ENCODE measurements at places on chromosomes 4 and X.

DNA sequence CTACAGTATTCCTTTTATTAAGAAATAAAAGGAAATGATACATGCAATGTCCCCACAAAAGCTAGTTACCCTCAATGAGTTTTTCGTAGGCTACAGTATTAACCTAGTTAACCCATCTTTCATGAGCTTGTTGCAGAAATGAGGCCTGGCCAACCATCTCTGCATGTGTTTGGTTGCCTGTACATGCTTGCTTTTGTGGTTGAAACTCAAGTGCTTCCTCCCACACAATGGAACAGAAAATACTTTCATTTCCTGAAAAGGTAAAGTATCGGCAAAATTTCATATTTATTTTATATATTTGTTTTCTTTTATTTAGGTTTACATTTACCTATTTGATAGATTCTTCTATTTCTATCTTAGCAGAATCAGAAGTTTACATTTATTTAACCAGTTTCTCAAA lies 214.6 kb upstream of the FAM241A start:
- no peaks in the 10 kb centered on the region for H3K36me3 ChIP-seq
- no peak overlapping the region for H3K27ac ChIP-seq
- no peaks in the 10 kb centered on the region for H3K4me1 ChIP-seq
- no peaks in the 10 kb centered on the region for H3K27me3 ChIP-seq
- H3K4me3 ChIP-seq: no peak overlapping the region

DNA sequence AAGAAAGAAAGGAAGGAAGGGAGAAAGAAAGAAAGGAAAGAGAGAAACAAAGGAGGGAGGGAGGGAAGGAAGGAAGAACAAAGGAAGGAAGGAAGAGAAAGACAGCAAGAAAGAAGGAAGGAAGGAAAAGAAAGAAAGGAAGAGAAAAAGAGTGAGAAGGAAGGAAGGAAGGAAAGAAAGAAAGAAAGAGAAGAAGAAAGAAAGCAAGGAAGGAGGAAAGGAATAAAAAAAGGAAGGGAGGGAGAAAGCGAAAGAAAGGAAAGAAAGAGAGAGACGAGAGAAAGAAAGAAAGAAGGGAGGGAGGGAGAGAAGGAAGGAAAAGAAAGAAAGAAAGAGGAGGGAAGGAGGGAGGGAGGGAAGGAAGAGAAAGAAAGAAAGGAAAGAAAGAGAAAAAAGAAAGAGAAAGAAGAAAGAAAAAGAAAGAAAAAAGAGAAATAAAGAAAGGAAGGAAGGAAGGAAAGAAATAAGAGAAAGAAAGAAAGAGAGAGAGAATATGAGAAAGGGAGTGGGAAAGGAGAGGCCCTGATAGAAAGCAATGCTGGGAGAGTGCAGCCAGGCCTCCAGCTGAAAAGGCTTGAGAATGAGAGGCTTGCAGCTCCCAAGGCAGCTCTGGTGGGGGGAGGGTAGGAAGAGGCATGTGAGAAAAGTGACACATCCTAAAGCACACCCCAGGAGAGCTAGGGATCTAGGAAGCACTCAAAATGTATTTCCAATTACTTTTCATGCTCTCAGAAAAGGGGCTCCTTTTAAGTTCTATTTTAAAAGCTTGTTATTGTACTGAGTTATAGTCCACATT lies 134.0 kb upstream of the ZIC3 start:
- H3K27me3 ChIP-seq: peaks cover 44% of the 10 kb centered on the region
- no peak overlapping the region for H3K4me3 ChIP-seq
- H3K4me1 ChIP-seq: peaks cover 28% of the 10 kb centered on the region
- no peak overlapping the region for H3K27ac ChIP-seq
- H3K36me3 ChIP-seq: no peaks in the 10 kb centered on the region

DNA sequence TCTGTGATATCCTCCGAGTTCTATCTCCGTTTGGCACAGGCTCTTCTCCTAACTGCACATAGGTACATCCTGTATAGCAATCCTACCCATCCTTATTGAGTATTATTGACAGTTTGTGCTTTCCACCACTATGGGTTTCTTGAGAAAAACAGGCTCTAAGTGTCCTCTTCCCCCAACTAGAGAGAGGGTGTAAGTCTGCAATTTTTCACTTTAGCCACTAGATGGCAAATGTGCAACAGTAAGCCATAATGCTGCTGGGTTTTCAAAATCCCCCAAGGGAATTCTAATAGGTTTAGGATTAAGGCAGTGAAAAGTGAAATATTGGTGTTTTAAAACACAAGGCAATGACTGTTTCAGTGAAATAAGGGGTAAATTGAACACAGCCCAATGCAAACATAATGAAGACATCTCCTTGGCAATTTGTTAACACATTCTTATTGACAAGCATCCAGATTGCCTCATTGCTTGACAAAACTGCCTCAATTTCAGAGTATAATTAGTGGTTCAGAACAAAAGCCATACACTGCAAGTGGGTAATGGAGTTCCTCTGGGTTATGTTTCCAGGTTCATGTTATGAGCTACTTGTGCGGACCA lies 239.0 kb upstream of the HTR2C start:
- H3K4me3 ChIP-seq: no peak overlapping the region
- H3K27ac ChIP-seq: no peak overlapping the region
- no peak for DNase-seq
- no peaks in the 10 kb centered on the region for H3K27me3 ChIP-seq
- no peaks in the 10 kb centered on the region for H3K4me1 ChIP-seq

GRCh38 chr4:89363786-89364185 lies 56.2 kb upstream of the GPRIN3 start:
- no peaks in the 10 kb centered on the region for H3K36me3 ChIP-seq
- no peaks in the 10 kb centered on the region for H3K27me3 ChIP-seq
- H3K27ac ChIP-seq: no peak overlapping the region

DNA sequence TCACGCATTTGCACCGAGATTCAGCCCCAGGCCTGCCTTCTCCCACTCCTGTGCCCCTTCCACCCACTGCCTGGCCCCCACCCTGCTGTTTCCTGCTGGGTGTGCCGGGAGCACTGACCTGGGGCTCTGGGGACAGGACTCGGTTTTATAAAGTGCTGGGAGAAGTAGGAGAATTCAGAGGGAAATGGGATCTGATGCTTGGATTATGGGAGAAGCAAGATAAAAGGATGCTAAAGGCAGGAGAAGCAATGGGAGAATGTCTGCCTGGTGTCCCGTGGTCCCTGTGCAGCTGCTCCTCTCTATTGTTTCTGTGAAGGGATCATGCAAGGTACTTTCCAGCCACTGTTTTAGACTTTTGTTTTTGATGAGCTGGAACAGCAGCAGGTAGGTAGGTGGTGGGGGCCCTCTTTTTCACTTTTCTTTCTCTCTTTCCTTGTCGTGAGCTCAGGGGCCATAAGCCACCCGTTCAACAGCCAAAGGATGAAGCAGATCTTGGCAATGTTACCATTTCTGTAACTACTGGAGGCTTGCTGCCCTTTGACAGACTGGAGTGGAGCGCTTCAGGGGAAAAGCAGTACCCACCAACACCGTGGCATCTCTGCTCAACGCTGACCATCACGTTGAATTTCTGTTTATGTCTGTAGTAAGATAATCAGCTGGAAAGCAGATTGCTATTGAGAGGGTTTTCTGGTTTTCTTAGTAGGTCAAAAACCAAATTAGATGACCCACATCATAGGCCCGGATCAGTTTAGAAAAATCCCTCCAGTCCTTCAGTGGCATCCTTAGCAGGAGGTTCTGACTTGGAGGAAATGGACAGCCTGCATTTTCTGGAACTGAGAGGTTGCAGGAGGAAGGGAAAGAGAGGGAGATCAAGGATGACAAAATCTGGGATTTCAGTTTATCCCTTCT lies 63.8 kb upstream of the ENPP6 start:
- H3K27me3 ChIP-seq: no peaks in the 10 kb centered on the region
- no peak for DNase-seq
- H3K36me3 ChIP-seq: no peaks in the 10 kb centered on the region

DNA sequence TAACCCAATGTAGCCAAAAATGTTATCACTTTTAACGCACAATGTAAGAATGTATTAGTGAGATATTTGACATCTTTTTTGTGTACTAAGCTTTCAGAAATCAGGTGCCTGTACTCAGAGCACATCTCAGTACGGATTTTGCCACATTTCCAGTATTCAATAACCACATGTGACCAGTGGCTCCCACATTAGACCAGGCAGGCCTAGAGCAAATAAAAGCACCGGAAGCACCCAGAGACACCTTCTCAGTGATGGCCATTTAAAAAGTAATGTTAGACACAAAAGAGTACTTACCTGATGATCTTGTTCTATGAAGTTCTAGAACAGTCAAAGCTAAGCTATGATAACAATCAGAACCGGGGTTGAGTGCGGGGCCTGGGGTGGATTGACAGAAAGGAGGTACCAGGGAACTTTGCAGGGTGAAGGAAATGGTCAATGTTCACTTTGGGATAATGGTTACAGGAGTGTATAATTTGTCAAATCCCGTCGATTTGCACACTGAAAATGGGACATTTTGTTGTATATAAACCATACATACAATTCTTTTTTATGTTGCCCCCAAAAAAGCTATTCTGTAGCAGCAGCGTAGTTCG lies 1.2 kb downstream of the CTPS2 start:
- H3K27me3 ChIP-seq: peaks cover 24% of the 10 kb centered on the region
- peak overlapping the region; percentile 75 for H3K4me3 ChIP-seq
- H3K4me1 ChIP-seq: no peaks in the 10 kb centered on the region
- DNase-seq: peak; percentile 23

GRCh38 chr4:100898844-100899243 lies 381.0 kb upstream of the EMCN start:
- no peaks in the 10 kb centered on the region for H3K27me3 ChIP-seq
- no peaks in the 10 kb centered on the region for H3K36me3 ChIP-seq
- H3K27ac ChIP-seq: no peak overlapping the region
- H3K4me3 ChIP-seq: no peak overlapping the region
- DNase-seq: no peak
- no peaks in the 10 kb centered on the region for H3K4me1 ChIP-seq

GRCh38 chr4:169024762-169025161 lies 14.7 kb upstream of the CBR4 start:
- no peaks in the 10 kb centered on the region for H3K36me3 ChIP-seq
- no peak overlapping the region for H3K4me3 ChIP-seq
- no peak overlapping the region for H3K27ac ChIP-seq
- DNase-seq: no peak
- H3K4me1 ChIP-seq: no peaks in the 10 kb centered on the region
- H3K27me3 ChIP-seq: no peaks in the 10 kb centered on the region

DNA sequence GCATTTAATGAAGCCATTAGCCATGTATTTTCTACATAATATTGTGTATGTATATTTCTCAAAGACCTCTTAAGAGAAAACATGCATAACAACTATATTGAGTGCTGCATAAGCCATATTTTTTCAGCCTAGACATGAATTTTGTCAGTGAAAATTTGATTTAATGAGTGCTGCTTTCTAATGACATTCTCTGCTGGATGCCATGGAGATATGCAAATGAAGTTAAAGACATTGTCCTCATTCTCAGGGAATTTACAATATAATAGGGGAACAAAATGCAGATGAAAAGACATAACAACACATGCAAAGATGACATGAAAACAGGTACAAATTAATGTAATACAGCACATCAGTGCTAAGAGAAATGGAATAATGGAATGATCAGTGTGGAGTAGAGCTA lies 118.7 kb downstream of the ATOH1 start:
- no peaks in the 10 kb centered on the region for H3K4me1 ChIP-seq
- H3K36me3 ChIP-seq: no peaks in the 10 kb centered on the region
- DNase-seq: no peak
- no peak overlapping the region for H3K27ac ChIP-seq
- H3K4me3 ChIP-seq: no peak overlapping the region

GRCh38 chr4:149961876-149962597 lies 116.2 kb upstream of the DCLK2 start:
- H3K4me3 ChIP-seq: no peak overlapping the region
- H3K36me3 ChIP-seq: no peaks in the 10 kb centered on the region
- H3K27me3 ChIP-seq: no peaks in the 10 kb centered on the region
- no peaks in the 10 kb centered on the region for H3K4me1 ChIP-seq
- H3K27ac ChIP-seq: no peak overlapping the region

DNA sequence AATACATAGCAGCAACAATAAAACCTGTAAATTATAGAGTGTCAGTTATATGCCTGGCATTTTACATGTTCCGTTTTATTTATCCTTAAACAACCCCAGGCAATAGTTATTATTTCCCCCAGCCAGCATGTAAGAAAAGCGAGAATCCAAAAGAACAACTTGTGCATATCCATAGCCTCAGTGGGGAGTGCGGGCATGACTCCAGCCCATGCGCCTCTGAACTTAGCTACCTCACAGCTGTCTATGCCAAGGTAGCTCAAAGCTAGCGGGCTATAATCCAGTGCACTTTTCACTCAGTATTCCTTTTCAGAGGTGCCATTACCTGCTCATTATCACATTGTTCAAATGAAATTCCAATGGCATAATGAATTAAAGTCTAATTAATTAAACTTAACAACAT lies 257.3 kb upstream of the EDNRA start:
- H3K27me3 ChIP-seq: no peaks in the 10 kb centered on the region
- H3K4me1 ChIP-seq: no peaks in the 10 kb centered on the region
- H3K27ac ChIP-seq: no peak overlapping the region
- no peak for DNase-seq

DNA sequence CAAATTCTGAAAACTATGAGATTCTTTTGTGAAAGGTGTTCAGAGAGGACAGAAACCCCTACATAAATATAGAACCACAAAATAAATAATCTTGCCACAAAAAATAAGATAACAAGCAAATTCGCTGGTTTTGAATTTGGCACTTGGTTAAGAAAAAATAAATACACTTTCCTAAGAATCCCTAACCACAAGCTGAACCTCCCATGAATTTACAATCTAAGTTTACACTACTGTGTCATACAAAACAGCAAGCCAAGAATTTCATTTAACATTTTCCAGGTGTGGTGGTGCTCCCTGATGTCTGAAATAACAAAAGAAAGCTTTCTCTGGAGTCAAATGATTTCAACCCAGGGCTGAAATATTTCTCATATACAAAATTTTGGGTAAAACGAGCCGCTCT lies 121.0 kb downstream of the KCNIP4 start:
- no peak overlapping the region for H3K4me3 ChIP-seq
- H3K4me1 ChIP-seq: no peaks in the 10 kb centered on the region
- H3K27ac ChIP-seq: no peak overlapping the region
- H3K36me3 ChIP-seq: no peaks in the 10 kb centered on the region
- no peaks in the 10 kb centered on the region for H3K27me3 ChIP-seq

DNA sequence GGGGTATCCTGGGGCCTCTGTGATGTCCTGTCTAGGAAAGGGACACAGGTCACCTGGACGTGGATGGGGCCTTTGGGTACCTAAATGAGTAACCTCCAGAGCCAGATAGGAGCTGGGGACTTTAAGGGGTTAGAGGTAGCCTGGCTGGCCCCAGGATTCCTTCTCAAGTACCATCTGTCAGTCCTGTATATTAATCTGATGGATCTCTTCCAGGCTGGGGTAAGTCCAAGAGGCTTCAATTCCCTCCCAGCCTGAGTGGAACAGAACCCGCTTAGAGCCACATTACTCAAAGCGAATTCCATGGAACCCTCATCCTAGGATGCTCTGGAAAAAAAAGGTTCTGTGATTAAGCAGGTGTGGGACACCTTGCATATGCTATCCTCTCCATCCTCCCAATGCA lies 24.8 kb upstream of the MAP3K15 start:
- no peak overlapping the region for H3K4me3 ChIP-seq
- peaks cover 10% of the 10 kb centered on the region for H3K36me3 ChIP-seq
- no peaks in the 10 kb centered on the region for H3K27me3 ChIP-seq
- no peak overlapping the region for H3K27ac ChIP-seq

- no peak overlapping the region for H3K4me3 ChIP-seq
- no peaks in the 10 kb centered on the region for H3K4me1 ChIP-seq
- no peaks in the 10 kb centered on the region for H3K27me3 ChIP-seq
Observed at GRCh38 chrX:88437563-88437962, 309.5 kb upstream of the CPXCR1 start.

- H3K36me3 ChIP-seq: no peaks in the 10 kb centered on the region
- no peaks in the 10 kb centered on the region for H3K4me1 ChIP-seq
- no peak overlapping the region for H3K27ac ChIP-seq
- H3K4me3 ChIP-seq: no peak overlapping the region
- DNase-seq: no peak
Observed at GRCh38 chrX:79719568-79720231, 294.9 kb upstream of the TBX22 start.
